CD4-positive, alpha-beta memory T cell (primary cell): ENCODE measurements at places on chromosomes 3 and 15.

GRCh38 chr3:18419232-18419631, 5.9 kb downstream of the SATB1 start:
- DNase-seq: no peak

DNA sequence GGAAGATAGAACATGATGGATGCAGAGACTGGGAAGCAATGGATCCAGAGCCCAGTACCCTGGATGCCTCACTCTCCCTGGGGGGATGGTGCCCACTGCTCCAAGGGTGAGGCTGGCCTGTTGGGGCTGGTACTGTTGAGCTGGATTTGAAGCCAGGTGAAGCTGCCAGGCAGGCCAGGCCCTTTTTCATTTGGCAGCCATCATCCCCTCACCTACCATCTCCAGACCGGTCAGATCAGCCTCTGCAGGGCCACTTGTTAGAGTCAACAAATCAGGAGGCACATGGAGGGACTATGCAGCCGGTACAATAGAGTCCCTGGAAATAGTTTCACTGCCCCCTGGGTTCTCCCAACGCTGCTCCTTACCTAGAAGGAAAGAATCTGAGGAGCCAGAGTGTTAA, 5.9 kb downstream of the MAPKAPK3 start:
- no peak for DNase-seq

GRCh38 chr3:87702600-87702999, 356.2 kb downstream of the CGGBP1 start:
- DNase-seq: no peak

GRCh38 chr15:35142578-35142977, 57.5 kb upstream of the NANOGP8 start:
- no peak for DNase-seq

DNA sequence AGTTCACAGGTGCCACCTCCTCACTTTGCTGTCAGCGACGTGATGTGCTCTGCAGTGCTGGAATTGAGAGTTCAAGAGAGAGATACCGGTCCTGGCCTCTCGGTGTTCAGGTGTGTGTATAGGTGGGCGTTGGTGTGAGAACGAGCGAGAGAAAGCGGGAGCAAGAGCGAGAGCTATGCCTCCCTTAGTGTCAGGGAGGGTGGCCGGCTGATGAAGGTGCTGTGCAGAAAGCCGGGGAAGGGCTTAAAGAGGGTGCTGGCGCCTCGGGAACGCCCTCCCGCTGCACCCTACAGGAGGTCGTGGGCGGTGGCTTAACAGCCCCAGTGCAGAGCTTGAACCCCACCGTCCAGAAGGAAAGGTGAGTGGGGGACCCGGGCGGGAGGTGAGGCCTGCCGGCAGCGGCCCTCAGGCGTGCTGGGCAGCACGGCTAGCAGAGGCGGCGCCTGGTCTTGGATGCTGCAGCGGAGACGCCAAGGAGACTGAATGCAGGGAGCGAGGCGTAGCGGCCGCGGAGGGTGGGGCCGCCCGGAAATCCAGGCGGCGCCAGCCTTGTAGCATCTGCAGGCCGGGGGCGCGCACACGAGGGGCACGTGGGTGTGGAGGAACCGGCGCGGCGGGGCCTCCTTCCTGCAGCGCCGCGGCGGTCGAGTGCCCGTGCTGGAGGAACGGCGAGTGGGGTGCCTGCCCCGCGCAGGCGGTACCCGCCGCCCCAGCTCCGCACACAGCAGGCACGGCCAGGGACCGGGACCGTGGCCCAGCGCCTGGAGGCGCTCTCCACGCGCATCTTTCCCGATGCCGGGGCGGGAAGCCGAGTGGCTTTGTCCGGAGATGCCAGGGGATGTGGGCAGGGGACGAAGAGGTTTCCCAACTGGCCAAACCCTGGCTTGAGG, 246.8 kb upstream of the TOPAZ1 start:
- no peak for DNase-seq

GRCh38 chr3:29581311-29581710, 300.4 kb downstream of the RBMS3 start:
- no peak for DNase-seq

- DNase-seq: peak; percentile 31
These were observed 1028.2 kb downstream of the MCTP2 start for GRCh38 chr15:95259513-95259912.

DNA sequence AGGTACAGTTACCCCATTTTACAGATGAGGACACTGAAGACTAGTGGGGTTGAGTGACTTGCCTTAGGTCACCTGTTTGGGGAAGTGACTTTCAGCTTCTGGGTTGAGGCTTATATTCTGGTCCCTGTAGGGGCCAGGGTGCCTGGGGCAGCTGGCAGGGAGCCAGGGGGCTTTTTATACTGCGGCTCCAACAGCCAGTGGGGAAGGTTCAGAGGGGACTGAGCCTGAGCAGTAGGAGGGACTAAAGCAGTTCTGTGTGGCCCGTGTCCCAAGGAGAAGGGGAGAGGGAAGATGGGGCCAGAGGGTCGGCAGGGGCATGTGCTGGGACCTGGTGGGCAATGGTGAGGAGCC, 37.7 kb downstream of the SLC6A6 start:
- DNase-seq: no peak

- no peak for DNase-seq
These were observed 360.5 kb downstream of the EPHA3 start for GRCh38 chr3:89467898-89468363.

- DNase-seq: no peak
These were observed 30.6 kb upstream of the CP start for GRCh38 chr3:149252272-149252671.

DNA sequence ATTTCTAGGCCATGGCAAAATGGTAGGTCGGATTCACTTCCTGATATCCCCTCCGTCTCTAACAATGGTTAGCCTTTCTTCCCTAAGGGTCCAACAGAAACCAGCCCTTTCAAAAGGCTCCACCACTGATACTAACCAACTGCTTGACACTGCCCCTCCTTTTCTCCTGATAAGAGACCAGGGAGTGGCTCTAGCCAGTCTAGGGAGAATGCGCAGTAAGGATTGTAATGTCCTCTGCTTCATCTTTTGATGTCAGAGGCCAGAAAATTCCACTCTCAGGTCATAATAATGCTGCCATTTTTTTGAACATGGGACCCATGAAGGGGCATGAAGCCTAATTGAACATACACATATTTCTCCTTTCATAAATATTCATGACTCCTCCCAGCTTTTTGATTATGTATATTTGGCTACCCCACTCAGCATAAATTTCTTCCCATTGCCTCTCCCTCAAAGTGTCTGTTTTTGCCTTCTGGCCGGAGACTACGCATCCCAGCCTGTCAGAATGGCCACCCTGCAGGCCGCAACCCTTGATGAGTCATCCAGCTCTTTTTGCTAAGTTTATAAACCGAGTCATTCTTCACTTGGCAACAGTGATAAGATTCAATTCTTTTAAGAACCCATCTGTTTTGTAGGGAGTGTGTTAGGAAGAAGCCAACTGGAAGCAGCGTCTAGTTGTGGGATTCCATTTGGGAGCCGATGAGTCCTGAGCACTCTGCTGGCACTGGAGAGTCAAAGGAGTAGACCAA, 189.0 kb upstream of the MCTP2 start:
- no peak for DNase-seq

DNA sequence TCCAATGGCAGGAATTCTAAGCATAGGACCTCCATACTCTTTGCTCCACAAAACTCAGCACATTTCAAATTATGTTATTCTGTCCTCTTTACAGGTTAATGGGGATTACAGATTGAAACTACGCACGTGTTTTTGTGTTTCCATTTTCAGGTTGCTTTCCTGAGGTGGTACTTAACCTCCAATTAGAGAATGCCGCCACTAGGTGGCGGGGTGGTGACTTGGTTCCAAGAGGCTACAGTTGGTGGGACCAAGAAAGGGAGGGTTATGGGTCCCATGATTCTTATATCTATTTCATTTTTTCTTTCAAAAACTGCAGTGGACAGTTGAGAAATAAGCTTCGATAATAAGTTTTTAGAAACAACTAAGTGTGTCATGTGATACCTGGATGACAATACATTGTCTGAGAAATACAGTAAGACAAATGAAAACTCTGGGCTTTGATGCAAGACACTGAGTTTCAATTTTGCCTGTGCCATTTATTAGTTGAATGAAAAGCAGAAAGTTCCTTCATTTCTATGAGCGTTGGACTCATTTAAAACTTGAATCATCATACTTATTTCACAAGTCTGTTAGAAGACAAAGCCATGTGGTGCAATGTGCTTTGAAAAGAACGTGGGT, 539.0 kb downstream of the FGF12 start:
- peak; percentile 8 for DNase-seq
